A172 (cell line): ENCODE measurements at places on chromosomes 1 and 21. TPM values are rescaled to one million over a fixed set of nuclear protein-coding genes. Genes with fewer than 3 reads are reported as not detected.
A peak's percentile ranks its signal among the peaks of the same experiment; 100 is the strongest.

The SLC44A5 gene
- 3.4 and 3.7 TPM in 2 replicates for total RNA-seq

The CCDC27 gene
- total RNA-seq = not detected in 2 replicates

DNA sequence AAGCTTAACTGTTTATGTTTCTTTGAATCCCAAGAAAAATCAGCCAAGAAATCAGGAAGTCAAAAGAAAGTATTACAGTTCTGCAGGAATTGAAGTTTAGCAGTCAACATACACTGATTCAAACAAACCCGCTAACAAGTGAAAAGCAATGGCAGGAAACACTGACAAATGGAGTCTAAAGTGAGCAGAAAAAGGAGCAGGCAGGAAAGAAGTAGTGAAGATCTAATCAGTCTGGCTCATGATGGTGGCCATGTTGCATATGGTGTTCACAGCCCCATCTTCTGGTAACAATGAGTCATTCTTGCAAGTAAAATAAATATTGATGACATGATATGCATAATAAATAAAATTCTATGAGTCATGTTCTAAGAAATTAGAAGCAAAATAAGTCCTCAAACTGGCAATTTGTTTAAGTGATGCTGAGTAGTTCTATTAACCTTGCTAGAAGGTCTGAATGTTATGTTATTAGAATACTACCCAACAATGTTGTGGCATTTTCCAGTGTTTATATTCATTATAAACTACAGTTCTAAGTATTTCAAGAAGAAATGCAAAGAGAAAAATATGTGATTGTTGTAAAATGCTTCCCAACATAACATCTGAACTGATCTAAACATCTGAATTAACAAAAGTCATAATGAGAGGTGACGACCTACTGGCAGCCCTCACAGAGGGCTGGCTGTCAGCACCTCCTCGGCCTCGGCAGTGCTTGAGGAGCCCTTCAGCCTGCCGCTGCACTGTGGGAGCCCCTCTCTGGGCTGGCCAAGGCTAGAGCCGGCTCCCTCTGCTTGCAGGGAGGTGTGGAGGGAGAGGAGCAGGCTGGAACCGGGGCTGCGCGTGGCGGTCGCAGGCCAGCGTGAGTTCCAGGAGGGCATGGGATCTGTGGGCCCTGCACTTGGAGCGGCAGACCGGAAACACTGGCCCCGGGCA, 5.7 kb upstream of the ACBD6 start:
- DNase-seq = peak; percentile 24

The RNF186 gene
- not detected in 2 replicates for total RNA-seq

DNA sequence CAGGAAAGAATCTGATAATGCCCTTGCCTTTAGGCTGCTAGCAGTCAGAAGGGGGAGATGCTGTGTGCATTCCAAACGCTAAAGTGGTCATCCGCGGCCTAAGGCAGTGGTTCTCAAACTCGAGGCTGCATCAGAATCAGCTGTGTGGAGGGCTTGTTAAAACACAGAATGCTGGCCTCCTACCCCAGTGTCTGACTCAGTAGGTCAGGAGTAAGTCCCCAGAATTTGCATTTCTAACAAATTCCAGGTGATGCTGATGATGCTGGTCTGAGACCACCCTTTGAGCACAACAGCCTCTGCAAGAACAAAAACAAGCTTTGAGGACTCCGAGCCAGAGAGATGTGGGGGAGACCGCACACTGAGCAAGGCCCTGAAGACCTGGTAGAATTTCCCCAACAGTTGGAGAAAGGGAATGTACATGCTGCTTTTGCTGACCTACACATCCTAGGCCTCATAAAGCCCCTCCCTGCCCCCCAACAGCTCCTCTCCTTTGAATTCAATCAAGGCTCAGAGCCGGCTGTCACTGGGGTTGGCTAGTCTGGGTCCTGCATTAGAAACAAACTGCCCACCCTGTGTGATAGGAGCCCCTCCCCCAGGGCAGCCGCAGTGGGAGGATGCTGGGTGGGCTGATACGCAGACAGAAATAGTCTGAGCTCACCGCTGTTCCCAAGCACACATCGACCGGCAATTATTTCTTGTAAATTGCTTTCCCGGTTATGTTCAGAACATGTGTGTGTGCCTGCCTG, 27.1 kb downstream of the SHISAL2A start:
- no peak for DNase-seq

DNA sequence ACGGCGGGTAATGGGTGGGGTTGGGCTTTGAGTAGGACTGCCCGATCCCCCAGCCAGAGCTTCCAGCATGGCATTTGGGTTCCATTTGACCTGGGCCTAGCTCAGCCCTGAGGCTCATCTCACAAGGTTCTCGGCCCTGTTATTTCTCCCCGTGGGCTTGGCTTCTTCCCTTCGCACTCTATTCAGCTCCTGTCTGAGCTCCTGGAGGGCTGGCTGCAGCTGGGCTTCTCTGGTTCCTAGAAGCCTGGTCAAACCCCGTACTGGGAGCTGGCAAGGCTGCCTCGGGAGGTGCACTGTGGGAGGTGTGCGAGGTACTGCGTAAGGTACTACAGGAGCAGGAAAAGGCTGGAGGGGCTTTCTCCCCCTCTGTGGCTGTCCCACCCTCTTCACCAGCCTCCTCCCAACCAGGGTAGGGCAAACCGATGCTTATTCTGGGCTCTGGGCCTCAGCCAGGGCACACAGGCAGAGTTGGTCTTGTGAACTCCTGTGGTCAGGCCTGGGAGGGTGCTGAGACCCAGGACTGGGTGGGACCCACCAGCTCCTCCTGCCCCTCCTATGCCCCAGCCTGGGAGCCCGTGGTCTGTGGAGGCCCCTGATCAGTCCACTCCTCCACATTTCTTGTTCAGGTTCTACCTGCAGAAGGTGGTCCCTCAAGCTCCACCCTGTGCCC, 814 bp downstream of the A3GALT2 start:
- no peak for DNase-seq

GRCh38 chr1:209104646-209105045, 478.9 kb upstream of the CAMK1G start:
- no peak for DNase-seq

GRCh38 chr1:53121319-53122172, 20.9 kb downstream of the SLC1A7 start:
- DNase-seq = peak; percentile 27

The LGR6 gene
- not detected in 2 replicates for total RNA-seq
